DMS79 (cell line): ENCODE measurements at places on chromosomes 6 and 20.

- DNase-seq = no peak
These were observed 1.5 kb downstream of the TNFRSF21 start for GRCh38 chr6:47308198-47308517.

- no peak for DNase-seq
These were observed 142.0 kb upstream of the GMDS start for GRCh38 chr6:2387445-2387844.

DNA sequence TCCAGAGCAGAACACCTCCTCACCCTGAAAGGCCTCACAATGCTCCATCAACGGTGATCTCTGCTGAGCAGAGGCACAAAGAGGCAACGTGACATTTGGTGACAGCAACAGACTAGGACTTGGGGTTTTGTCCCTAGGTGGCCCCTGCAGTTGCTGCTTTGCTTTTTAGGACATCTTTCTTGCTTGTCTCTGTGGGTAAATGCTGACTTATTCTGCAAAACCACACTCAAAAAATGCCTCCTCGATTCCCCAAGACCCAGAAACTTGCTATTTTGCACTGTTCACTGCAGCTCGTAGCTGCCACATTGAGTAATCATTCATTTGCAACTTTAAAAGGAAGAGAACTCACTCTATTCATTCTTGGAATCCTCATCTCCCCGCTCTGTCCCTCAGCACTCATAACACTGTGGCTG lies 209.9 kb downstream of the LY86 start:
- DNase-seq = no peak

- peak; percentile 97 for DNase-seq
These were observed 37.5 kb upstream of the MRPS18A start for GRCh38 chr6:43724914-43725642.

DNA sequence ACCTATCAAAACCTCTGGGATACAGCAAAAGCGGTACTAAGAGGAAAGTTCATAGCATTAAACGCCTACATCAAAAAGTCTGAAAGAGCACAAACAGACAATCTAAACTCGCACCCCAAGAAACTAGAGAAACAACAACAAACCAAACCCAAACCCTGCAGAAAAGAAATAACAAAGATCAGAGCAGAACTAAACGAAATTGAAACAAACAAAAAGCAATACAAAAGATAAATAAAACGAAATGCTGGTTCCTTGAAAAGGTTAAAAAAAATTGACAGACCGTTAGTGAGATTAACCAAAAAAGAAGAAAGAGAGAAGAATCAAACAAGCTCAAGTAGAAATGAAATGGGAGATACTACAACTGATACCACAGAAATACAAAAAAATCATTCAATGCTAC lies 302.3 kb downstream of the RNGTT start:
- DNase-seq = no peak

- no peak for DNase-seq
These were observed 244.1 kb upstream of the TBX18 start for GRCh38 chr6:85008296-85009009.

GRCh38 chr6:169184419-169184818 lies 69.2 kb downstream of the THBS2 start:
- DNase-seq = no peak

DNA sequence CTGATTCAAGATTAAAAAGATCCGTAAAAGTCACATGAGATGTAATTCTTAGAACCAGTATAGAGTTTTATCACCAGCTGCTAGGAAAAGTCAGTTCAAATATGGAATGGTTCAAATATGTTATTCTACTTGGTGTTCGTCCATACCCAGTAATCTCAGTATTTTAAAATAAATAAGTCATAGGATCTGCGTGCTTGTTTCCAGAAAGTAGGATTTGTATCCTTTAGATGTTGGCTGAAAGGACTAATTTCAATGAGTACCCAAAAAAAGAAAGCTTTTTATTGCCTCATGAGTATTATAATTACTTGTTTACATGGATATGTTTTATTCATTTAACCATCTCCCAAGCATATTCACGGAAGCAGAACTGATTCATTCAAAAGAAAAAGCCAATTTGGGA lies 12.2 kb downstream of the TPD52L1 start:
- no peak for DNase-seq

GRCh38 chr20:50190251-50191064 lies at the start of gene CEBPB:
CEBPB (plus strand) TSS chr20:50190830; CDS start chr20:50191034, 204 bp downstream.
- peak; percentile 39 for DNase-seq

DNA sequence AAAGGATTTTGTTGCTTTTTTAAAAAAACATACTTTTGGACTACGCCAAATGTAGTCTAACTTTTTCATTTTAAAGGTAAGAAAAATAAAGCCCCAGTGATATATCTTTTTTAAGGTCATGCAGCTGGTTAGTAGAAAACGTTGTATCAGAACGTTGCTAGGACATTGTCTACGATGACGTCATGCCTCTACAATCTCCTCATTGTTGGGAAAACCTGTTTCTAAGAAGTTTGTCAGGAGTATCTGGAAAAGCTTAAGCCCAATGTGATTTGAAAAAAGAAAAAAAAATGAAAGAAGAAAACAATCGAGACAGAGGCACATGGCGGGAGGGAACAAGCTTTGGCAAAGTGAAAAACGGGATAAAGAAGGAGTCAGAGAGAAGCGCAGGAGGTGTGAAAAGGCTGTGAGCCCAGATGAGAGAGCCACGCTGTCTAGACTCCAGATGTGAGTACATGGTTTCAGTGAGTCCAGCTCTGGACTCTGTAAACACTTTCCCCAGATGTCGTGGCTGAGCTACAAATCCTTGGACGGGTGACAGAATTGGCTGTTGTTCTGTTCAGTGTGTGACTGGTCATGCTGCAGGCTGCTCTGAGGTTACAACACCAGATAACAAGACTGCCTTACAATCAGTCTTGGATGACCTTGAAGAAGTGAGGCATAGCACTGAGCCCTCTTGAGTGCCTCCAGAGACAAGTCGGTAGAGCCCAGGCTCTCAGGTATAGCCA lies 656.7 kb upstream of the ID4 start:
- DNase-seq = no peak

GRCh38 chr20:32157611-32158010 lies 48.1 kb downstream of the TM9SF4 start:
- DNase-seq = no peak

- peak; percentile 90 for DNase-seq
These were observed 24.7 kb upstream of the HDAC2 start for GRCh38 chr6:113995634-113996033.

- no peak for DNase-seq
These were observed at the start of gene SPACA1 for GRCh38 chr6:88047510-88048150. SPACA1 (plus strand) TSS chr6:88047841; CDS start chr6:88047906, 65 bp downstream.

DNA sequence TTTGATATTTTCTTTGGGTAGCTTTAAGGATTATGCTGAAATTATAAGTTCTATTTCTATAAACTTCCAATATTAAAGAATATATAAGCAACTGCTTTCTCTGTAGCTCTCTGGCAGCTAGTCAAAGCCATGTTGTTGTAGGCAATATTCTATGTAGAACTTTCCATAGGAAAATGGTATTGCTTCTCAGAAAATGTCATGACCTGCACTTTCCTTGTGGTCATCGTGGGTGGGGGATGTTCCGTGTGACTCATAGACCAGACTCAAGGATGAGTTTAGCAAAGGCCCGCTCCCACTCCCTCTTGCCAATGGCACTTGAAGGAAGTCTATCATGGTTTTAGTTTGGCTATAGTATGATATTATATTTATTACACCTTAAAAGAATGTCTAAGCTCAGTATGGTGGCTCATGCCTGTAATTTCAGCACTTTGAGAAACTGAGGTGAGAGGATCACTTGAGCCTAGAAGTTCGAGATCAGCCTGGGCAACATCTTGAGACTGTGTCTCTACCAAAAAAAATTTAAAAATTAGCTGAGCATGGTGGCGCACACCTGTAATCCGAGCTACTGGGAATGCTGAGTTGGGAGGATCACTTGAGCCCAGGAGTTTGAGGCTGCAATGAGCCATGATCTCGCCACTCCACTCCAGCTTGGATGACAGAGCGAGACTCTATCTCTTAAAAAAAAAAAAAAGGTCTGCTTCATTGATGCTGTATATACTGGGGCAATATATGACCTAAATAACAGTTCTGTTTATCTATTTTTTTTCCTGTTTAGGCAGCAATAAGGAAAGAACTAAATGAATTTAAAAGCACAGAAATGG lies 36.6 kb upstream of the LTV1 start:
- no peak for DNase-seq

DNA sequence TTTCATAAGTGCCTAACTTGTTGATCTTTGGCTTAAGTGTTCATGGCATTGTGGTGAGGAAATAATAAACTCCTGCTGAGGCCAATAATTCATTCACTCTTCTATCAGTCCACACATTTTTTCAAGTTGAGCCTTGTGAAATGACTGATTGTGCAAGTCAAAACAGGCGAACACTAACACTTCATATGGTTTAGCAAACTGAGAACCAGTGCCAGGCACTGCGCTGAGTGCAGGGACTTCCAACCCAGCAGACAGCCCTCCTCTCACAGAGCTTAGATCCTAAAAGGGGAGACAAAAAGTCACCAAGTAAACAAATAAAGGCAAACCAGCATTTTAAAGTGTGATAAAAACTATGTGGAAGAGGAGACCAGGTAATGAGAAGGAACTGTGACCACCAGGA lies 435.0 kb downstream of the PTPRT start:
- no peak for DNase-seq

GRCh38 chr6:100726666-100727065 lies 154.5 kb downstream of the ASCC3 start:
- DNase-seq = no peak

GRCh38 chr20:12790859-12791258 lies 217.9 kb upstream of the SPTLC3 start:
- peak; percentile 74 for DNase-seq

DNA sequence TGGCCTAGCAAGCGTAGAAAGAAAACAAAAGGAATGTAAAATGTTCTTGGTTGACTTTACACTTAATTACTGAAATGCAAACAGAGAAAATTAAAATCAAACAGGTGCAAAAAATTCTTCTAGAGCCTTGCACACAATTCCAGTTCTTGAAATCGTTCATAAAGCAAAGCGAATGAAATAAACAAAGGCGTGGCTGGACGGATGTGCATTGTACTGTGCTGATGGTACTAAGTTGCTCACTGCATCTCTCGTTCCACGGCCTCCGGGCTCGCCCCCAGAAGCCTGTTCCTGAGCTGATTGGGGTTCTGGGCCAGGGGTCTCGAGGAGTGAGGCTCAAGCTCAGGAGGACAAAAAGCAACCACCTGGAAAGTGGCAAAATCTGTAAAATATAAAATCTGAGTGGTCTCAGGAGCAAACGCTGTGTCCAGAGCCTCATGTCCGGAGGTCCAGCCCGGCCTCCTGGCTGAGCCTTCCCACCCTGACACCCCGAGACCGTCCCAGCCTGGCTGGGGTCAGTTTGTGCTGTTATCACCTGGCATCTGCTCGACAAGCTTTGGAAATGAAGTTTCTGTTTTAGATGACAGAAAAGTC lies 71.3 kb downstream of the TTLL2 start:
- no peak for DNase-seq

DNA sequence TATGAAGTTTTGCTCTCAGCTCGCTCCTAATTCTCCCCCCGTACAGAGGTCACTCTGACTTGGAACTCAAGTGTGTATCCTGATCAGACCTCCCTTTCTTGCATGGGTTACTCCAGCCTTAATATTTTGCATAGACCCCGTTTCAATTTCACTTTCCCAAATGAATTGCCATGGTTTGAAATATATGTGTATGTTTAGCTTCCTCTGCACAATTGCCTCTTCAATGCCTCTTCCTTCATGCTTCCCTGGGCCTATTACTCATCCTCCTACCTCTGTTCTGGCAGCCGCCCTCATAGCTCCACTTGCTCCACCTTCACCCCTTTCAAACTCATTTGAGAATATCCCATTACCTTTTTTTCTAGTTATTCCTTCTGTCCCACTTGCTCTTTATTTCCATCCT lies 90.0 kb upstream of the SAMD5 start:
- DNase-seq = no peak

- DNase-seq = no peak
These were observed 376.0 kb upstream of the HS3ST5 start for GRCh38 chr6:114718716-114719270.

GRCh38 chr20:62876902-62877816 lies 15.5 kb upstream of the TCFL5 start:
- DNase-seq = no peak

DNA sequence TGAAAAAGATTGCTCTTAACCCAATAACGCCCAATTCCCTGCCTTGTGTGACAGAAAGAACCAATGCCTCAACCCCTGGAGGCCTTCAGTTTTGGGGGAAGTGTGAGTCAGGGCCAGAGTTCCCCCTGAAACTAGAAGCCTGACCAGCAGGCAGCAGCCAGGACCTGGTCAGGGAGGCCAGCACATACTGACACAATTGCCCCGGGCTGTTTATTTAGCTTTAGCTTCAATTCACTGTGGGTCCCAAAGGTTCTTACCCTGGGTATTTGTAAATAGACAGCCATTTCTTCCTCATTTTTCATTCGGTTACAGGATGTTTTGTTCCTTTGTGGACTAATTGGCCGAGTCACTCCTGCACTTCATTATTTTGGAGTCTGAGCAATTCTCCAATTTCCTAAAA lies 195.6 kb downstream of the PKHD1 start:
- DNase-seq = no peak

DNA sequence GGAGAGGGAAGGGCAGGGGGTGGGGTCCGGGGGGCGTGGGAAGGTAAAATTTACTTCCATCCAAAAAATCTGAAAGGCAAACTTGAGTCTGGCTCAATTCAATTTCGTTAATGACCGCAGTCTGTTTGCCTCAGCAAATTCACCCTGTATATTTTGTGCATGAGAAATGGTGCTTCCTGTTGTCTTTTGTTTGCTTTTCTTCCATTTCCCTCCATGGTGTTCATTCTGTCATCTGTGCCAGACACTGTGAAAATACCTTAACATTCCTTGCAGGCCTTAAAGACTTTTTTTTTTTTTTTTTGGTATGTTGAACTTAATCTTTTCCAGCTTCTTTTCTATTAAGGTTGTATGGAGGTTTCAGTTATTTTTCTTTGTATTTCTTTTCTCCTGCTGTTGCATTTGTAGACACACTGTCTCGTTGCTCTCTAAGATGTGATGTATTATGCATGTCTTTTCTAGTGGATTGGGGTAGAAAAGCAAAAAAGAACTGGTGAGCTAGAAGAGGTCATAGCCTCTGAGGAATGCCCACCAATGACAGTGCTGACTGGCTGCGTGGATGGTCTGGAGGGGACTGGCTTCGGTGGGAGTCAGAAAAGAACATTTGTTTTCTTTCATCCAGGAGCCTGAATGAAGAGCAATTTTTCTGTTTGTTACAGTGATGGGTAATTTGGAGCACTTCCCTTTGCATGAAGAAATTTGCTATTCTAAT lies 585.0 kb upstream of the MAP3K7 start:
- DNase-seq = no peak

DNA sequence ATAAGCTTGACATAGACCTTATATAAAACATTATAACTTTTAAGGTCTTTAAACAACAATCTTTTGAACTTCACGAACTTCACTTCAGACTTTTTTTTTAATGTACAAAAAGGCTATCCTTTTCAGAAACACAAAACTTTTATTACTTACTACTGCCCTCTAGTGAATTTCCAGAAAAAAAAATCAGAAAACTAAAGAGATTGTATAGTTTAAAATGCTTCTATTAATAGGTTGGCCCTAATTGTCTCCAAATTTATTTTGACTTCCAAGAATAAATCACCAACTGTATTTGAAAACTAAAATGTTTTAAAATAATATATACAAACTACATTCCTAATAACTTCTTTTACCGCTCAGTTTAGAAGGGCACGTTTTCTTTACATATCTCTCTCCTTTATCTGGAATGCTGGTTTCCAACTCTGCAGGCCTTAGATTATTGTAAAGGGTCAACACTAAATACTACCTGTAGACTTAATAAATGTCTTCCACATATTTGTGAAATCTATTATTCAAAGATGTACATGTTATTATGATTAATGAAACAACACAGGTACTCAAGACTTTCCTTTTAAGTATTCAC lies 66.8 kb downstream of the LMBRD1 start:
- DNase-seq = no peak

GRCh38 chr6:15263780-15264374 lies 18.0 kb downstream of the JARID2 start:
- no peak for DNase-seq
